Pancreas (tissue), 10 donors: ENCODE measurements at places on chromosomes 3 and 15. TPM values are rescaled to one million over a fixed set of nuclear protein-coding genes. Genes with fewer than 3 reads are reported as not detected.

Gene SERF2
- 454 TPM for total RNA-seq

Gene EPHA6
- total RNA-seq: 0.19 TPM

Gene ACP3
- total RNA-seq: 2.5 TPM

Gene ZMAT3
- total RNA-seq: 10.2 TPM

Gene NCBP2
- total RNA-seq: 17.8 TPM

Gene FBN1
- total RNA-seq: 2.4 TPM

Gene PRR20G
- total RNA-seq: not detected

Gene GOLGA6B
- total RNA-seq: not detected

Gene GXYLT2
- 7.5 TPM for total RNA-seq

Gene CTDSPL
- total RNA-seq: 14.2 TPM

Gene EAF1
- total RNA-seq: 7.5 TPM

Gene ZPLD1
- total RNA-seq: 0.18 TPM

Gene LCTL
- not detected for total RNA-seq

Gene MYL3
- total RNA-seq: 2.4 TPM

Gene PARP3
- total RNA-seq: 2.1 TPM

Gene KCNAB1
- total RNA-seq: 3.5 TPM

Gene SLC12A8
- total RNA-seq: 11.2 TPM

Gene IQCF5
- total RNA-seq: not detected

Gene CHRNA7
- total RNA-seq: 1.9 TPM

Gene VILL
- 2.5 TPM for total RNA-seq

Gene SERINC4
- total RNA-seq: not detected

Gene SLC24A5
- not detected for total RNA-seq
